Activated CD8-positive, alpha-beta memory T cell treated with anti-CD3 and anti-CD28 coated beads for 4 hours (primary cell): ENCODE measurements at places on chromosomes 13 and 19.

GRCh38 chr13:89891416-89891815 is 1456.1 kb upstream of the MIR17HG start:
- DNase-seq: no peak

- no peak for DNase-seq
Measured at GRCh38 chr19:1016647-1017114, 4.2 kb downstream of the TMEM259 start.

DNA sequence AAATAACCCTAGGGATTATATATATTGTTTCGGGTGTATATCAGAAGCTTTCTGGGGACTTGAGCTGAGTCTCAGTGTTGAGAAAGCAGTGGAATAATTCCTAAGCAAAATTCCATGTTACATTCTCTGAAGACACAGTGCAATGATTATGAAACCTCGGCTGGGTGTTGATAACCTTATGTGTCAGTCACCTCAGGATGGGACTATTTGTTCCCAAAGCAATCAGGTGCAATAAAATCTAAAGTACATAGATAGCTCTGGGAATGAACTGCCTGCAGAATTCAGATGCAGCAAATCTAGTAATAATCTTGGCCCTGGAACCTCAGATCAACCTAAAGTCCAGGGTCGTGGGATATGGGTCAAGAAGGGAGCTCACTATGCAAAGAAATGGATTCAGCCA is 53.0 kb downstream of the EDNRB start:
- no peak for DNase-seq

GRCh38 chr19:2693492-2694160 is 8.9 kb downstream of the GNG7 start:
- DNase-seq: no peak

DNA sequence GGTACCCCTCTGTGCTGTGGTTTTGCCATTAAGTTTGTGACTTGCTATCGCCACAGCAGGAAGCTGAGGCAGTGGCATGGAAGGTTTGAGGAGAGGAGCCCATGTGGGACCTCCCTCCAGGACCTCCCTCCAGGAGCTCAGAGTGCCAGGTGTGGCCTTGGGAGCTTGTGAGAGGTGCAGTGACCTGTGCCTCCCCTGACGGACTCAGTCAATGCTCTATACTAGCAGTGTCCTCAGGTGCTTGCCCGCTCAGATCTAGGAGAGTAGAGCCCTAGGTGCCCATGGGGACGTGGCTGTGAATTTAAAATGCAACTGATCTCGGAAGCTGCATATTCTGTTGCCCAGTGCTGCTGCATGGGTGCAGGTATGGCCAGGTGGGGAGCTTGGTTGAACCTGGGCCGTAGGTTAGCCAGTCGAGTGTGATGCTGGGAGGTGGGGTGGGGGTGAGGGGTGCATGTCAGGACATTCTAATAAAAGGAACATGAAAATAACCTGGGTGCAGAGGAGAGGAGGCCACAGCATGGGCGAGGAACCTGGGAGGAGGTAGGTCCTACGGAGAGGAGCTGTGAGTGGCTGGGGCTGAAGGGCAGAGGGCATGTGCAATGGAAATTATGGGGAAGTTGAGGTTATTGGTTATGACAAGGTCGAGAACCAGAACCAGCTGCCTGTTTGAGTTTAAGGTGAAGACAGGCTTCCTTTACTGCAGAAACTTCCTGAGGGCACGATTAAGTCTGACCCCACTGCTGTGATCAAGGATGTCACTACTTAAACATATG is 41.6 kb downstream of the TEX29 start:
- no peak for DNase-seq

GRCh38 chr19:6576869-6577475 is 14.0 kb downstream of the CD70 start:
- no peak for DNase-seq

- no peak for DNase-seq
Measured at GRCh38 chr13:54975676-54976075, 1947.1 kb downstream of the OLFM4 start.

- DNase-seq: no peak
Measured at GRCh38 chr19:13600802-13601201, 94.5 kb upstream of the CACNA1A start.

GRCh38 chr13:42477596-42478190 is 96.3 kb upstream of the TNFSF11 start:
- no peak for DNase-seq

DNA sequence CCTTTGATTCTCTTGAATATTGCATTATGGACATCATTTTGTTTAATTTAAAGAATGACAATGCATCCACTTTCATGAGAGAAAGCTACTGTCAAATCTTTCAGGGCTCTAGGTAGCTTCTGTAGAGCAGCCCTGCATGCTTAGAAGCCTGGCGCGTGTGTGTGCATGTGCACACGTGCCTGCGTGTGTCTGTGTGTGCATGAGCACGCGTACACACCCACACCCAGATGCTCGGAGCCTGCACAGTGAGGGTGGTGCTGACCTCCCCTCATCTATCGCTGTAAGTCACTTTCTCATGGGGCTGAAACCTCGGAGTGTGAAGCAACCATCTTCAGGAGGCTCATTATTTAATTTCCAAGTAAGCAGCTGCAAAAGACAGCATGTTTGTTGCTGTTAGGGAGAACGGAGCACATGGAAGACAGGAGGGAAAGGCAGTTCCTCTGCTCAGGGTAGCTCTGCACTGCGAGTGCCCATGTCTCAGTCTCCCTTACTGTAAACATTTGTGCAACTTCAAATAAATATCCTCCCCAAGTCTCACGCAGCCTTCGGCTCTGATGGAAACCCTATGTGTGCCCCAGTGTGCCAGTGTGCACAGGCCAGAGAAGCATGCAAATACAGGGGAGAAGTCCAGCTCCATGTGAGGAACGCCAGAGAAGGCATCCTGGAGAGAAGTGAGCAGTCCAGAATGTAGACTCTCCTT is 22.8 kb downstream of the TSHZ3 start:
- no peak for DNase-seq

- no peak for DNase-seq
Measured at GRCh38 chr19:44839276-44839675, 6.8 kb upstream of the NECTIN2 start.

DNA sequence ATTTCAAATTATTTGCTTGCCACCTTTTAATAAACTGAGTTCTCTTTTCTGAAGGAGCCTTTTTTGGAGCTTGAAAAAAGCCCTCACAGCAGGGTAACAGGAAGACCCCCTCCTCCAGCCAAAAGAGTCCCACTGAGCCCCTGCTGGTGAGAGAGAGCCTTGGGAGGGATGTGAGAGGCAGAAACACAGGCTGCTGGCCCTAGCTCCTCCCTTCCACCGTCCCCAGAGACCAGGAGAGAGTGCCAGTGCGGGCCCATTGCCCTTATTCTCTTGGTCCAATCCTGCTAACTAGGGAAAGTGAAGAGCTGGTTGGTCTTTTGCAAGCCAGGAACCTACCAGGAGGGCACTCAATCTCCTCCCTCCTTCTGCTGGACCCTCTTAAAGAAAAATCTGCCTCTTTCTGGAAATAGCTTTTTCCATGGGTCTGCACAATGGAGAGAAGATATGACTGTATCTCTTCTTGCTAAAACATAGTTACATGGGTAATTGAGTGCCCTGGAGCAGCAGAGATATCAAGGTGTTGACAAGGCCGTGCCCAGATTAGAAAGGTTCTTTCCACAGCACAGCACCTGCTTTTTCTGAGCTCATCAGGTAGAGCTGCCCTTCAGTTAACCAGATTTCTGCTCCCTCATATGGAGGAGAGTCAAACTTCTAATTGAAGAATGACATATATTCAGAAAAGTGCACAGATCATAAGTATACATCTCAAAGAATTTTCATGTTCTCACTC is 113.9 kb downstream of the LRCH1 start:
- DNase-seq: no peak

DNA sequence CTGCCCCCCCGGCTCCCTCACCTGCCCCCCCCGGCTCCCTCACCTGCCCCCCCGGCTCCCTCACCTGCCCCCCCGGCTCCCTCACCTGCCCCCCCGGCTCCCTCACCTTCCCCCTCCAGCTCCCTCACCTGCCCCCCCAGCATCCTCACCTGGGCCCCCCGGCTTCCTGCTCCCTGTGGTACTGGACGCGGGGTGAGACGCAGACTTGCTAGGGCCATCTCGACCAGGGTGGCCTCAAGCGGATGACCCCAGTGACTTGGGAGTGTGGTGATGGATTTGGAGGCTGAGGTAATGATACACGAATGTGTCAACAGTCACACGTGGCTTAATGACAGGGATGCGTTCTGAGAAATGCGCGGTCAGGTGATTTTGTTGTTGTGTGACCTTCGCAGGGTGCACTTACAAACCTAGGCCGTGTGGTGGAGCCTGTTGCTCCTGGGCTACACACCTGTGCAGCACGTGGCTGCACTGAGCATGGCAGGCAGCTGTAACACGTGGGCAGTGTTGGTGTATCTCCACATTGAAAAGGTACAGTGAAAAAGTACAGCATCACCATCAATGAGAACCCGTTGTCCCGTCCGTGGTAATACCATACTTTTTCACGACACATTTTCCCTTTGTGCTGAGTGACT is 197.8 kb downstream of the TEX29 start:
- DNase-seq: no peak

- DNase-seq: no peak
Measured at GRCh38 chr13:79837741-79838450, 356.9 kb downstream of the NDFIP2 start.

DNA sequence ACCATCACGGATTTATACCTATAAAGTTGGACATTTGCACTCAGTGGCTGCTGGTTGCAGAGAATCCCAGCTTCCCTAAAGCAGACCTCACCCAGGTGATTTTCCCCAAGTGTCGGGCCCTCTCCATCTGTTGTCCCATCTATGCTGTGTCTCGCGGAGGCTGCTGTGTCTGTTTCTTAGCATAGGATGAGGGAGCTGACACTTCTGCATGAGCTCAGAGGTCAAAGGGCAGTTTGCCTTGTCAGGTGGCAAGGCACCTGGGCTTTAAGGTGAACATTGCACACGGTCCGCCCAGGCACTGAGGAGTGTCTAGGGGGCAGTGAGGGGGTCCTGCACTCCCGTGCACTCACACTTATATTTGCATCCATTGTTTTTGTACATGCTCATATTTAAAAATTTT is 151.6 kb downstream of the ZIC5 start:
- no peak for DNase-seq

DNA sequence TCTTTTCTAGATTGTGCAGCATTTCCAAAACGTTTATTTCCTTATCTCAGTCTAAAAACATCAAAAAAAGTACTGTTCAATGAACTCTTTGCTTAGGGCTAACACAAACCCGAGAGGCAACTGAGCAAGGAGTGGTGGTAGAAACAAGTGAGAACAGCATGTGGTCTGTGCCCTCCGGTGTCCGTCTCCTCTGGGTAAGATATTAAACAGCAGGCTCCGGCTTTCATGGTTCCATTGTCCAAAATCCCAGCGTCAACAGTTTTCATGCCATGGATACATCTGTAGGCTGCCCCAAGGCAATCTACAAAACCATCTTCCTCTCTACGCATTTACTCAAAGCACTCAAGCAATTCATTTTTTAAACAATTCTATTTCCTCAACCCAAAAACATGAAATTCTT is 22.8 kb downstream of the DCLK1 start:
- DNase-seq: no peak

GRCh38 chr19:53813996-53814395 is 10.1 kb downstream of the NLRP12 start:
- DNase-seq: no peak

GRCh38 chr19:45607071-45608029 is 5.3 kb upstream of the GPR4 start:
- no peak for DNase-seq

GRCh38 chr19:38649305-38650171 is 2.1 kb downstream of the ACTN4 start:
- DNase-seq: no peak

DNA sequence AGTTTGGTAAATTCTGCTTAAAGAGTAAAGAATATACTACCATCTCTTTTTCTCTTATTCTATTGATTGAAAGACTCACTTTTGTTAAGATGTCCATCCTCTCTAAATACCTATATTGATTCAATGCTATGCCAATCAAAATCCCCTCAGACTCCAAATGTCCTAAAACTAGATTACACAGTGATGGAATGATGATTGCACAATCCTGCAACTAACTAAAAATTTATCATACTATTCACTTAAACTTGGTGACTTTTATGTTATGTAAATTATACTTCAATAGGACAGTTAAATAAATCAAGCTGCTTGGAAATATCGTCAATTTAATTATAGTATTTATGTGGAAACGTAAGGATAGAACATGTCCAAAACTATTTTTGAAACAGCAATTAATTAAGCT is 2765.1 kb upstream of the PCDH20 start:
- no peak for DNase-seq

DNA sequence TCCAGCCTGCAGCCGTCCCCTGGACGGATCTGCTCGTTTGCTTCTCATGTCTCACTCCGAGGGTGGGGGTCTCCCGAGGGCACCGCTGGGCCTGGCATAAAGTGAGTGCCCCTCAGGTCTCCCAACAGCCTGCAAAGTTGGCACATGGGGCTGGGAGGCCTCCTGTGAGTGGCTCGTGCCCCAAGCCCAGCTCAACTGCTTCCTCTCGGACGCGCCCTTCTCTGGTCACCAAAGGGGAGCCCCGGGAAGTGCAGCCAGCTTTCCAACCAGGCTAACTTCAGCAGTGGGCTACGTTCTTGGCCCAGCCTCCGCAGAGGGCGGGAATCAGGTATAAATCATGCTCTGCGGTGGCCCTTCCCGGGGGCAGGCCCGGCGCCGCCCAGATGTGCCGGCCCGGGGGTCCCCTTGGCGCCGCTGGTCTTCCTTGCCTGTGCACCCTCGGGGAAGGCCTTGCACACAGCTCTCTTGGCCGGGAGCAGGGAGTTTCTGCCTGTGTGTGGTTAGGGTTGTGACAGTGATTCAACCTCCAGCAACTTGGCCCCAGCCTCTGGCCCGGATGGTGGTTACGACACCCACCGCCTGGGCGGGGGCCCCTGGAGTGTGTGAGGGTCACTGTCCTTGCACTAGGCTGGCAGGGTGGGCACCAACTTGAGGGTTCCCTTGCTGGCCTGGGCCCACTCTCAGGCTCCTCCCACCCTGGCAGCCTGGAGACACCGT is 20.7 kb downstream of the CEBPG start:
- no peak for DNase-seq

- DNase-seq: no peak
Measured at GRCh38 chr13:112699322-112699918, 9.6 kb downstream of the ATP11A start.

GRCh38 chr13:67107979-67108378 is 122.2 kb downstream of the PCDH9 start:
- DNase-seq: no peak

GRCh38 chr13:97385854-97386253 is 48.1 kb upstream of the RAP2A start:
- DNase-seq: no peak

- DNase-seq: no peak
Measured at GRCh38 chr19:44947041-44947581, 1.3 kb downstream of the APOC2 start.

GRCh38 chr19:10946958-10947657 is 13.7 kb upstream of the SMARCA4 start:
- DNase-seq: no peak

DNA sequence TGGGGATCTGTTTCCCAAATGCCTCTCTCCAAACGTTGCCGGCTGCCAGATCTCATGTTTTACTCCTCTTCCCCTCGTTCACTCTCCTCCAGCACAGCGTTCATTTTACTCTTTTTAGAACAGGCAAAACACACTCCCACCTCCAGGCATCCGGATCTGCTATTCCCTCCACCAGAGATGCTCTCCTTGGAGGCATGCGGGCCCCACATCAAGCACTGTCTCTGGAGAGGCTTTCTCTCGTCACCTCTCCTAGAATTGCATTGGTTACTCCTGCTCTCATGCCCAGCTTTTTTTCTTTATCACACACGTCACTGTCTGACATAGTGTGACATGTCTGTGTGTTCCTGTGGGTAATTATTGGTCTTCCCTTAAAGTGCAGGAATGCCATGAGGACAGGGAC is 20.1 kb upstream of the MYADM start:
- no peak for DNase-seq

- no peak for DNase-seq
Measured at GRCh38 chr13:26377038-26377437, 123.1 kb downstream of the CDK8 start.
